ENCODE measurements at places on chromosomes 5 and 9.

DNA sequence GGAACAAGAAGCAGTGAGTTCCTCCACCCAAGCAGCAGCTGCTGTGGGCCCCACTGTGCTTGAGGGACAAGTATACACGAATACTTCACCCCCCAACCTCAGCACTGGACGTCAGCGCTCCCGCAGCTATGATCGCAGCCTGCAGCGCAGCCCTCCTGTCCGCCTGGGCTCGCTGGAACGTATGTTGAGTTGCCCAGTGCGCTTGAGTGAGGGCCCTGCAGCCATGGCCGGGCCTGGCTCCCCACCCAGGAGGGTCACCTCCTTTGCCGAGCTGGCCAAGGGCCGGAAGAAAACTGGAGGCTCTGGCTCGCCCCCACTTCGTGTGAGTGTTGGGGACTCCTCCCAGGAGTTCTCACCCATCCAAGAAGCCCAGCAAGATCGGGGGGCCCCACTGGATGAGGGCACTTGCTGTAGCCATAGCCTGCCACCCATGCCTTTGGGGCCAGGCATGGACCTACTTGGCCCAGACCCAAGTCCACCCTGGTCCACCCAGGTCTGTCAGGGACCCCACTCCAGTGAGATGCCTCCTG is 57.1 kb upstream of the TESK1 start:
- no peak for DNase-seq

GRCh38 chr5:69525490-69525889 is 32.9 kb downstream of the OCLN start:
- DNase-seq = no peak

DNA sequence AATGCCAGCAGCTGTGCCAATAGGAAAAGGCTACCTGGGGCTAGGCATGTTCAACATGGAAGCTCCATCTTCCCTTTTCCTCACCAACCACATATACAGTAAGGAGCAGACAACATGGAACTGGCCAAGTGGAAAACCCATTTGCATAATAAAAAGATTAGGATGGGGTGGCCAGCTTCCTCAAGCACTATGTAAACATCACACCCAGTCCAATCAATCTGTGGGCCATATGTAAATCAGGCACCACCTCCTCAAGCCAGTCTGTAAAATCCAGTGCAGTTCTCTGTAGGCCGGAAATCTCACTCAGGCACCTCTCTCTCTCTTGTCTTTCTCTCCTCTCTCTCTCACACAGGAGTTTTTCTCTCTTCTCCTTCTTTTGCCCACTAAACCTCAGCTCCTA is 360.2 kb upstream of the GRIA1 start:
- no peak for DNase-seq

- DNase-seq = no peak
Measured at GRCh38 chr5:36662291-36662851, 56.0 kb downstream of the SLC1A3 start.

GRCh38 chr5:146091881-146092280 is 13.5 kb downstream of the PLAC8L1 start:
- DNase-seq = no peak

DNA sequence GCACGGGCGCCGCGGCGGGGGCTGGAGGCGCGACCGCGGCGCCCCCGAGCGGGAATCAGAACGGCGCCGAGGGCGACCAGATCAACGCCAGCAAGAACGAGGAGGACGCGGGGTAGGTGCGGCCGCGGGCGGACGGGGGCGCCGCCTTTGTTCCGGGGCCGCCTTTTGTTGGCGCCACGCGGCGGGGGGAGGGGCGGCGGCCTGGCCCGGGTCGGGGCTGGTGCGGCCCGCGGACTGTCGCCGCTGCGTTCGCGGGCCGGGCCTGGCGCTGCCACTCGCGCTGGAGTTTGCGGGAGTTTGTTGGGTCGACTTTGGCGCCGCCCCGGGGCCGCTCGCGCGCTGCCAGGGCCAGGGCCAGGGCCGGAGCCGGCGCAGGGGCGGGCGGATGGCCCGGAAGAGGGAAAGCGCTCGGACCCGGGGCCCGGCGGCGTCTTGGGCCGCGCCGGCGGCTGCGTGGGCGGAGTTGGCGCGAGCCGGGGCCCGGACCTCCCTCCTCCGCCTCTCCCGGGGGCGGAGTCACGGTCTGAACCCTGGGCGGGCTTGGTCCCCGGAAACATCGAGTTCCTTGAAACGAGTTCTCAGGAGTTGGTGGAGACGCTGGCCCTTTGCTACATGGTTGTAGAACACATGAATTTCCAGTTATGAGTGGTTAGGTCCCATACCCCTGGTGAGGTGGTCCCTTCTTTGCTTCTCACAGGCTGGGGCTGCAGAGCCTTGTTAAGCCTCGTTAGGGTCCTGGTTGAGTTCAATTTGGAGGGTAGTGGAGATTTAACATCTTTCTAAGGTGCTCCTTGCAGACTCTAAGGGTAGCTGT is 809 bp downstream of the HNRNPAB start:
- DNase-seq = no peak

GRCh38 chr9:124384210-124384609 is 31.0 kb downstream of the PSMB7 start:
- no peak for DNase-seq

Measured in HS-27A (cell line).